NT2/D1 (cell line): ENCODE measurements at places on chromosomes 16 and 17.
A peak's percentile ranks its signal among the peaks of the same experiment; 100 is the strongest.

DNA sequence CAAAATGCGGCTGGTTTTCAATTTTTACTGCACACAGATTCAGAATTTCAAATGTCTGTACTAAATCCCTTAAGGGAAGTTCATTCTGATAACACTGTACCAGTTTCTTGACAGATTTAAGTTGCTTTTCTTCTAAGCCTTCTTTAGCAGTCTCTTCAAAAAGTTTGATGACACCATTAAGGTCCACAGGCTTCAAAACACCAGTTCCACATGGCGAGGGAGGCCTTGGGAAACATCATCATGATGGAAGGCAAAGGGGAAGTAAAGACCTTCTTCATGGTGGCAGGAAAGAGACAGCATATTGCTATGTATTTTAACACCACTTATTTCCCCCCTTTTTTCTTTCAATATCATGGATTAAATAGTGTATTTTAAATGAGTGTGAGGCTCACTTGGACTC is 24.5 kb downstream of the NLRC5 start:
- DNase-seq, result no peak

DNA sequence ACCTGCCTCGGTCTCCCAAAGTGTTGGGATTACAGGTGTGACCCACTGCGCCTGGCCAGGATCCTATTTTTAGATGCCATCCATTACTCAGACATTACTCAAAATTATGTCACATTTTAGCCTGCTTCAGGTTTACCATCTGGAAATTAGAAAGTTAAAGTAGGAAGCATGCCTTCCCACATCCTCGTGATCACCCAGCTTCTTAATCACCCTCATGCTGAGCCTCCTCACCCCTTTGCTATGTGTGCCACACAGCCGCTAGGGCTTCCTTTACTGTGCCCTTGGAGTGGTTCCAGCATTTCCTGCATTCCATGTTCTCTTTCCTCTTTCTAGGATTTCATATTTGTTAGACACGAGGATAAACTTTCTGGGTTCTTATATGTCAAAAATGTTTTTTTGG is 9.3 kb downstream of the ADORA2B start:
- DNase-seq, result no peak

DNA sequence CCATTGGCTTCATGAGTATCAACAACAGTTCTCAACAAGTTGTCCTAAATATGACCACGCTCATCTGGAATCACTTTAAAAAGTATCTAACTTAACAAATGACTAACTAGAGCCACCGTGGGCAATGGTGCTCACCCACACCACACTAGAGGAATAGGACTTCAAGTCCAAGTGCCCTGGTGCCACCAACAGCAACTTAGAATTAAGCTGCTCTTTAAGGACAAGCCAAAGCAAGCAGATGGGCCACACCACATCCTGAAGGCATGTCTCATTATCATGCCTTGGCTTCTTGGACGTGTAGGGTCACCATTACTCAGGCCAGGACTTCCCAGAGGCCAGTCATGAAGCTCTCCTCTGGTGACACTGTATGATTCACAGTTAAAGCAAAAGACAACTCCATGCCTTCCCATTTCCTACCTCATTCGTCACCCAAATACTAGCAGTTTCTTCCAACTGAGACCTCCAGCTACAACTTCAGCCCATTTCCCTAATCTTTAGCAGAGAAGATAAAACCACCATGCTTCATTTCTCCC is 9.4 kb upstream of the SLC6A4 start:
- no peak for DNase-seq

- no peak for DNase-seq
These were observed 43.9 kb upstream of the ZCCHC14 start for GRCh38 chr16:87536795-87537142.

DNA sequence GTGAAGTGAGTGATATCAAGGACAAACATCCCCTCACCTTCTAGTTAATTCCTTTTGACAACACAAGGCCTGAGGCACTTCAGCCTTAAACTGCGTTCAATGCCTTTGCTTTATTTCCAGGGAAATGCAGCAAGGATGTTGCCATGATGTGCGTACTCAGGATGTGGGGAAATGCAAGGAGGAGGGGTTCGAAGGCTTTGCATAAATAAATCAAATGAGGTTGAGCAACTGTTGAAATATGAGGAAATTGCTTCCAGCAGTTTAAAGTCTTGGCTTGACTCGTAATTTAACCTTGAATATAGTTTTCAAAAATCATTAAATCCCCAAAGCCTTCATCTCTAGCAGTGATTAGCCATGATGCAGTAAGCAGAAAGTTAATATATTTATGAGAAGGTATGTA is 81.8 kb upstream of the CCL2 start:
- DNase-seq, result no peak

GRCh38 chr17:50587571-50587970 is 27.1 kb downstream of the CACNA1G start:
- DNase-seq, result no peak

GRCh38 chr16:12398029-12398682 is 405.5 kb downstream of the CPPED1 start:
- no peak for DNase-seq

DNA sequence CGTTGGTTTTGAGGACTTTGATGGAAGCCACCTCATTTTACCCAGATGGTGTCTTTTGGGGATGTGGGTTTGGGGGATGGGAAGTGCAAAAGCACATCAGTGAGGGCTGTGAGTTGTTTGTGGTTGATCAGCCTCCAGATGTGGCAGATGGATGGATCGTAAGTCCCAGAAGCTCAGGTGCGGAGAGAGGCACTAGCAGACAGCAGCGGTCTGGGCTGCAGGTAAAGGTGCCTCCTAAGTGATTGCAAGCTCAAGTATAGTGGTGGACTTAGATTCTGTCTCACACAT is 18.0 kb downstream of the HS3ST3B1 start:
- DNase-seq, result no peak

DNA sequence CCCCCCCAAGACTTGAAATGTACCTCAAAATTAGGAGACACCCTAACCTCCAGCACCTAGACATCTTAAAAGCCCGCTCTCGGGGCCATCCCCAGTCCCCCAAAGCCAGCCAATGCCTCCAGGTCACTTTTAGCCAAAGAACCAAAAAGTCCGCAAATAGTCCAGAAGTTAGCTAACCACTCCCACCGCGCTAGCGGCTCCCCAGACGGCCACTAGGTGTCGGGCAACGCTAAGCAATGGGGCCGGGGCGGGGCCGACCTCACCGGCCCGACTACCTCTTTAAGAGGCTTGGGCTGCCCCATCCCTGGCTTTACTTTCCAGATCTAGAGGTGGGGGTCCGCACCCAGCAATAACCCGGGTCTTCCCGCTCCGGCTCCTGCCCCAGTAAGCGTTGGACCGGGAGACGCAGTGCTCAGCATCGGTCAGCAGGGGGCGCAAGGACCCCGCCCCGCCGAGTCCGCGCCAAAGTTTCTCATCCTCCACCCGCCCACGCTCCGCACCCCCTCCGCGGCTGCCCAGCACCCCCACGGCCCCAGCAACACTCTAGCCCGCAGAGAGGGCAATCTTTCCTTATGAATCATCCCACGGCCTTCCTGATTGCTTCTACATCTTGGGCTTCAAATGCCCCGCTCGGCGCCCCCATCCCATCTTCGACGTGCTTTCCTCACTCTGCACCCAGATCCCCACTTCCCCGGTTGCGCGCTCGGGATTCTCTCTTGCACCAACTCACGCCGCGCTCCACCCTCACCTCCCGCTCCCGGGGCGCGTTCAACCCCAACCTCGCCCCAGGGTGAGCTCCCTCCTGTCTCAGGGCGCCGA is 765 bp downstream of the COL1A1 start:
- DNase-seq, result peak; percentile 78

DNA sequence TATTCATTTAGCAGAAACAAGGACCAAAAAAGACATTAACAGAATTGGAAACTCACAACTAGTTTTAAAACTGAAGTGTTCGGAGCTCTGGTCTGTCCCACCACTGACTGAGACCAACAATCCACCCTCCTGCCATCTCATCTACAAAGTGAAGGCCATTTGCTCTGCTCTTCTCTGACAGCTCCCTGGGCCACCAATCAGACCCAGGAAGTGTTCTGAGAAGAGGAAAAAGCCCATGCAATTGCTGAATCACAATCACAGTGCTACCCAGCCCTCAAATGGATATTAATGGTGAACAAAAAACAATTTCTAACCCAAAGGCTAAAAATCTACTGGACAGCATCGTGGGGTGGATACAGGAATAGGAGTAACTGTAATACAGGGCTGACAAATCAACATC is 2.1 kb downstream of the RPL23 start:
- no peak for DNase-seq

DNA sequence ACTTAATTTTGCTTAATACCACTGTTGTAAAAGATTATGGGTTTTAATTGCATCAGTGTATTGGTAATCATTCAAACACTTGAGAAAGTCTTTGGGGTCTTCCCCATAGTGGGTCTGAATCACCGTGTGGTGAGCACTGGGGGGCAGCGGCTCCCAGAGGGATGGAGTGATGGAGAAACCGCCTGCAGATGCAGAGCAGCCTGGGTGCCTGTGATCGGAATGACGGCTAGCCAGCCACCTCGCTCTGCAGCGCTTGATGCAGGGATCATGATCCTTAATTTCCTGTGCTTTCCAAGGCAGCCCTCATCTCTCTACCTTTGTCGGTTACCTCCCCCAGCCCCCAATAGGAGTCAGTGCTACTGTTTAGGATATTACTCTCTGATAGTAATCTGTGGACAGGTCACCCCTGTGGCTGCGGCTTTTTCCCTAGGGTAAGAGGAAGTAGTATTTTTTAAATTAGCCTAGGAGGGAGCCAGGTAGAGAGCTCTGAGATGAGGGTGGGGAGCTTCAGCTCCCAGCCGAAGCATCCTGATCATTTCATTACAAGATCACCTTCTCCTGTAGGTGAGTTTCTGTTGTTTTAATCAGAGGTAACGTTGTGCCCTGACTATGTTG is 135.6 kb downstream of the MSI2 start:
- no peak for DNase-seq
